Liver (tissue), 10 donors: ENCODE measurements at places on chromosomes 12 and 14. TPM values are rescaled to one million over a fixed set of nuclear protein-coding genes. Genes with fewer than 3 reads are reported as not detected.

The FSCB gene
- not detected for polyA plus RNA-seq

The AJUBA gene
- 23.4 TPM for polyA plus RNA-seq

The TAS2R7 gene
- not detected for polyA plus RNA-seq

The TEX52 gene
- not detected for polyA plus RNA-seq

The LMNTD1 gene
- not detected for polyA plus RNA-seq

The CFAP73 gene
- not detected for polyA plus RNA-seq

The AMIGO2 gene
- 3.5 TPM for polyA plus RNA-seq

The TAS2R9 gene
- polyA plus RNA-seq, result not detected

The COX8C gene
- not detected for polyA plus RNA-seq

The NPAS3 gene
- polyA plus RNA-seq, result 0.07 TPM

The SVOP gene
- not detected for polyA plus RNA-seq

The RBM19 gene
- 7.9 TPM for polyA plus RNA-seq
